Activated naive CD4-positive, alpha-beta T cell (primary cell): ENCODE measurements at places on chromosomes 12 and 14.

GRCh38 chr14:90797451-90797850 is 18.8 kb downstream of the TTC7B start:
- no peak for DNase-seq

- peak; percentile 77 for DNase-seq
Observed at GRCh38 chr12:14884458-14884878, 1.2 kb downstream of the MGP start.

DNA sequence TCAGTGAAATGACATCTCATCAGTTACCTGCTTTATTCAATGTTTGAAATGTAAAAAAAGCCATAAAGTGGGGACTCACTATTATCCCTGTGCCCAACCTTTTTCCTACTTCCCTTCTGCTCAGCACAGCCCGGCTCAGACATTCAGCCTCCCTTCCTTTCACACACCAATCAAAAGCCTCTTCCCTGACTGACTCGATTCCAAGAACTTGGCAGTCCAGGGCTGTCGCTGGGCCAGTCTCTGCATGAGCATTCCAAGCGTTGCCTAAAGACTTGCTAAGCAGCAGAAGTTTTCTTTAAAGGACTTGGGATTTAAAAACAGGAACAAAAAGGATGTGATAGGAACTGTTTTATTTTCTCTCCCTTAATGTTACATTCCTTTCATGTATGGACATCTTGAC is 22.7 kb downstream of the ITPR2 start:
- no peak for DNase-seq

DNA sequence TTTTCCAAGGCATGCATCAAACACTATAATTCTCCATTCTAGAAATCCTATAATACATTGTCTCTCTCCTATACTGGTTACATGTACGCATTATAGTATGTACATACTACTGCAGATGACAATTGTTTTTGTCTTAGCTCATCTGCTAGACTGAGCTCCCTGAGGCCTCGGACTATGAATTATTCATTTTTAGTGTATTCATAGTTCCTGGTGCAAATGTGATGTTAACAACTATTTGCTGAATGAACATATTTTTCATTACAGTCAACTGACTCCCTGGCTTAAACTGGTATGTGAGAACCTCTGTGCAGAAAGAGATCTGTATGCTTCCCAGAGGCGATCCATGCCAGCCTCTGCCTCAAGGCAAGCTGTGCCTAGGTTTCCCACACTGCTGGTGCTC is 91.8 kb upstream of the PARP11 start:
- DNase-seq: no peak

DNA sequence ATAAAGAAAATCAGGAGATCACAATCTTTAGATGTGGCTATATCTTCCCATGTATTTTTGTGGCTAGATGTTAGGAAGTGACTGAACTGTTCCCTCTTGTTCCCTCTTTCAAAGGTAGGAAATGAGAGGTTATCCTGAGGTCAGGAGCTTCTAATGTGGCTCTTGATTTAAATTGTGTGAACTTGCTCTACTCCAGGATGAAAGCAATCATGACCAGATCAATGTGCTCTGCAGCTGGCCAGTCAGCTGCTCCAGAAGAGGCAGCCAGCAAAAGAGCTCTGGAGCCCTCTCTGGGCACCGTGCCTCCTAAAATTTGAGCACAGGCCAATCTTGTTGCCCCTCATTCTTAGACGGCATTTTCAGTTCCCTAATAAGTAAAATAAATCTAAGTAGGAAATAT is 32.0 kb downstream of the CDK17 start:
- DNase-seq: no peak

GRCh38 chr12:111221062-111222026 is 147.6 kb downstream of the PHETA1 start:
- no peak for DNase-seq

- DNase-seq: no peak
Observed at GRCh38 chr14:44889595-44890471, 71.9 kb downstream of the KLHL28 start.

DNA sequence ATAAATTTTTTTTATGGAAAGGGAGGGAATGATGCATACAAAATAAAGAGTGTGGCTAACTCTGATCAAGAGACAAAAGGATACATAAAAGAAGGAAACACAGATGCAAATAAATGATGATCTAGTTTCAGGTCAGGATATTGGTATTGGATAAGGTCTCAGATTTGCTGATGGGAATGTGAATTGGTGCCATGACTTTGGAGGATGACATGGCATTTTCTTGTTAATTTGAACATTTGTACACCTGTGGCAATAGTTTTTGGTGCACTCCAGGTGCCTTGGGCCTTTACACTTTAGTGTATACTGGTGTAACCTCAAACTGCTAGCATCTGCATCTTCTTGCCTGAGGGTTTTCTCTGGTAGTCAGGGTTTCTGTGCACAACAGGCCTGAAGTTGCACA is 279.3 kb downstream of the TMEM121 start:
- no peak for DNase-seq

- no peak for DNase-seq
Observed at GRCh38 chr12:104560881-104561280, 104.1 kb downstream of the CHST11 start.

GRCh38 chr12:64792128-64792527 is 32.3 kb upstream of the TBC1D30 start:
- no peak for DNase-seq

GRCh38 chr12:56074396-56074795 is 5.6 kb upstream of the ERBB3 start:
- no peak for DNase-seq

DNA sequence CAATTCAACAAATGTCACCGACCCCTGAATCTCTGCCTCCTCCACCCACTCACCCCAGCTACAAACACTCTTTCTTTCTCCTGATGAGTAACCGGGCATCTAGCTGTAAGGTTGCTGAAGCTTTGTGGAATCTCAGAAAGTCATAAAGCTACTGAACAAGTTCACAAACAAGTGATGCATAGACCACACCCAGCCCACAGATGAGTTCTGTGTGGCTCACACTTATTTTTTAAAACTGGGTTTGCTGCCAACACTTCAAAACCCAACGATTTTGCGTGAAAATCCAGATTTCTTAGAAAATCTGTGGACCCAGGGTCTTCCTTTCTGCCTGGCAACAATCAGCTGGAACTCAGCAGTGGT is 96.1 kb downstream of the APAF1 start:
- no peak for DNase-seq

- DNase-seq: no peak
Observed at GRCh38 chr14:59272633-59273032, 84.2 kb downstream of the DAAM1 start.

DNA sequence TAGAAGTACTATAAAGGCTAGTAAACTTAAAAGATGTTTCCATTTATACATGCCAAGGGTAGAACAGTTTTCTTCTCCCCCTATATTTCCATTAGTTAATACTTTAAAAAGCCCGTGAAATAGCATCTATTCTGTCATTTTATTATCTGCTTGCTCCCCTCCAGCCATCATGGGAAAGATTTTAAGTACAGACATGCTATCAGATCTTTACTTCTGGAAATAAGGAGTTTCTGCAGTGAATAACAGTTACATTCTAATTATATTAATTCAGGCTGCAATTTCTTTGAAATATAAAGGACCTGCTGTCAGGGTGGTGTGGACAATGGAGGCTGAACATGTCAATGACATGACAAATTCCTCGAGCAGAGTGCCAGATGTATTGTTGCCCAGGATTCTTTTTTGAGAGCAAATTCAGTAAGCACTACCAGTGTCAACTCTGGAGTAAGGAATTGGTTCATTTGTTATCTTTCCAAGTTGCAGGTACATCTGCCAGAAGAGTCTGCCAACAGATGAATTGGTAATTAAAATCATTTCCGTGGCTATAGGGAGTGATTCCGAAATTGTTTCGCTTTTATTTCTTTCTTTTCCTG is 151.3 kb downstream of the BTG1 start:
- no peak for DNase-seq

DNA sequence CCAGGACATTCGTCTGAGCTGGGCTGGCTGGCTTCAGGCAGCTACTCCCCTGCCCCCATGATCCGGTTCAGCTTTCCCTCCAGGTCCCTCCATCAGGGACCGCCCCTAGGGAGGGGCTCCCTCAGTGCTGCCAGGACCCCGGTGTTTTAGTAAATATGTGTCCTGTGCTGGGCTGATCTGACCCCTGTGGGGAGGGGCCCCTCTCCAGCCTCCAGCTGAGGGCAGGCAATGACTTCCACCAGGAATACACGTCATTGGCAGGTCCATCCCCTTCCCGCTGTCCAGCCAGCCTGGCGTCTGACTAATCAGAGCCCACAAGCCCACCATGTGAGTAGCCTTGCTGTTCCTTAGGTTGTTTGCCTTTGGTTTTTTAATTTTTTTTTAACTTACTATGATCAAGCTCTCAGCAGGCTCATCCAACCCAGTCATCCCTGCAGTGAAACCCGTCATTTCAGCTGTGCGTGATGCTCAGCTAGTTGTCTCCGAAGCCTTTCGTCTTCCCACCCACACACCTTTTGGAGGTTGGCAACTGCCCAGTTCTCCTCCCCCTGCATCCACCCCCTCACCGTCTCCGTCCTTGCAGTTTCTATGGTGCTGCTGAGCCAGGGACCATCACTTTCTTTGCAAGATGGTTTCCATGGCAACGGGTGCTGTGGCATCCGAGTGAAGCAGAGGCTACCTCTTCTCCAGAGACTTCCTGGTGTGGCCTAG is 16.0 kb upstream of the SERPINA4 start:
- DNase-seq: no peak
